ENCODE measurements at places on chromosomes 6 and 20. TPM values are rescaled to one million over a fixed set of nuclear protein-coding genes. Genes with fewer than 3 reads are reported as not detected.

The POM121L2 gene
- total RNA-seq = not detected

The MCCD1 gene
- not detected for total RNA-seq

The CRYBG1 gene
- total RNA-seq = 24.3 TPM

The PLCB4 gene
- total RNA-seq = 0.13 TPM

The COL12A1 gene
- total RNA-seq = 51.1 TPM

The GSTA1 gene
- total RNA-seq = not detected

The CFB gene
- total RNA-seq = 3.9 TPM

The CYP24A1 gene
- not detected for total RNA-seq

The PRDM13 gene
- not detected for total RNA-seq

The SOX4 gene
- total RNA-seq = 46.5 TPM

The ABHD16B gene
- total RNA-seq = not detected

The ABT1 gene
- total RNA-seq = 22.6 TPM

The DDO gene
- 0.84 TPM for total RNA-seq

The TBC1D32 gene
- total RNA-seq = 3.4 TPM

The RAB23 gene
- total RNA-seq = 10.1 TPM

The C6orf118 gene
- not detected for total RNA-seq

The RBPJL gene
- not detected for total RNA-seq

The PBOV1 gene
- not detected for total RNA-seq

The DOK5 gene
- total RNA-seq = 0.67 TPM

The HLA-B gene
- 1,271 TPM for total RNA-seq

The PCED1A gene
- 11.4 TPM for total RNA-seq

The PHACTR3 gene
- total RNA-seq = not detected

The VNN1 gene
- 0.69 TPM for total RNA-seq

The TNFRSF6B gene
- 328 TPM for total RNA-seq

All from mammary microvascular endothelial cell (primary cell).